Activated CD4-positive, alpha-beta memory T cell treated with anti-CD3 and anti-CD28 coated beads for 36 hours (primary cell): ENCODE measurements at places on chromosomes 7 and 10.

GRCh38 chr10:32384171-32384570 is 37.2 kb upstream of the EPC1 start:
- no peak for DNase-seq

DNA sequence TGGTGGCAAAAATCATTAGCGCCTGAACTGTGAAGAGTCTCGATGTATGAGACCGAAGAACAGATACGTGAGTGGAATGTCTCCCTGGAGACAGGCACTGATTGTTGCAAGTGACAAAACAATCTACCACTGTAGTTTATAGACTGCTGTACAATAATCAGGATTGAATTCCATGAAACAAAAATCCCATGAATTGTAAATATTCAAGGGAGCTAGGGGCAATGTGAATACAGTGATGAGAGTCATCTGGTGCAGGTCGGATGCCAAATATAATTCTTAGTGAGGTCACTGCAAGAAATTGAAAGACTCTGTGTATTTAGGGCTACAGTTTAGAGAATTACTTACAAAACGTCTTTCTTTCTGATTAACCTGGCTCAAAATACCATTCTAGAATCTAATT is 594.4 kb upstream of the VSTM2A start:
- no peak for DNase-seq

DNA sequence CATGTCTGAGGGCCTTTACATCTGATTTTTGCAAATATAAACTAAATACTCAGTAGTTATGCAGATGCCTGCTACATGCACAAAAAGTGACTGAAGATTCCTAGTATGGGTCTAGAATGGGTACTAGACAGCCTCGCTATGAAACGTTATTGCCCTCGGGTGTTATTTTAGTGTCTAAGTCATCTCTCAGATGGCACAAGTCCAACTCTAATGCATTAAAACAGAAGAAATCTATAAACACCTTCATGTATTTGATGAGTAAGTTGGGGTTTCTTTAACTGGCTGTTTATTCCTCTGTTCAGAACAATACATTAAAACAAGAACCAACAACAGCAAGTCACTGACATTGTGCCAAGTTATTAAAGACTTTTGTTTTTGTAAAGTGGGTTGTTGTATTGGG is 41.6 kb downstream of the TEX36 start:
- DNase-seq: no peak

GRCh38 chr10:44264244-44264643 is 120.7 kb downstream of the CXCL12 start:
- no peak for DNase-seq

- DNase-seq: no peak
These were observed 138.7 kb downstream of the CUX1 start for GRCh38 chr7:101956130-101956529.

DNA sequence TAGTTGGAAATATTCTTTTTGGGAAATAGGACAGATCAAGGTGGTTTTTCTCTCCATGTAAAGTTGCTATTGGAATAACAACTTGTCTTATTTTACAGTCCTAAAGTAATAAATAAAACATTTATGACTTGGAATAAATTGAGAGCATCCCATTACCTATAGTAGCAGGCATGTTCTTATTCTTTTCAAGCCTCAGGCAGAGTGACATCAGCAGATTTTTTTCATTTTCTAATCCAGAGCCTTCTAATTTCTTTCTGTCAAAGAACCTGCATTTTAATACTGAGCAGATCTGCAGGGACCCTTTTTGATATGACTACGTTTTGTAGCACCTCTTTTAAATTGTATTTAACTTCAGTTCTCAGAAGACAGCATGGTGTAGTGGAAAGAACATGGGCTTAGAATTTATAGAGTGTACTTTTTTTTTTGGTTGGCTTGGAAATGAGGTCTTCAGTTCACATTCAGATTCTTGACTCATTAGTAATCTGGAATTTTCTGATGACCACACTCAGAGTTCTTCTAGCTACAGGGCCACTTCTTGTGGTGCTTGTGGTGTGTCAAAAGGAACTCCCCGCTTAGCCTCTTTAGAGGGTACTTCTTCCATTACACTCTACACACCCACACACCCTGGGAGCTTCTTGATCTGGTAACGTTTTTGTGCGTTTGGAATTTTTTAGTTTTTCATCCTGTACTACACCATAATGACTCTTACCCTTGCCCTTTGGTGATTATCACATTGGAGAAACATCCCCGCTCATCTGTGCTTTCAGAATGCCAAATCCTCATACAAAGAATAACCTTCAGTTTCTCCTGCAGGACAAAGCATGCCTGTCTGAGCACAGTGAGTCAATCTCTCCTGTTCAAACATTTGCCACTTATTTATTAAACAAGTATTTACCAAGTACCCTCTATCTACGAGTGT is 34.6 kb downstream of the AGK start:
- peak; percentile 62 for DNase-seq
